ENCODE measurements at places on chromosomes 2 and 18.

- no peak for DNase-seq
These were observed 678.7 kb downstream of the EPHA4 start for GRCh38 chr2:220893411-220893810.

DNA sequence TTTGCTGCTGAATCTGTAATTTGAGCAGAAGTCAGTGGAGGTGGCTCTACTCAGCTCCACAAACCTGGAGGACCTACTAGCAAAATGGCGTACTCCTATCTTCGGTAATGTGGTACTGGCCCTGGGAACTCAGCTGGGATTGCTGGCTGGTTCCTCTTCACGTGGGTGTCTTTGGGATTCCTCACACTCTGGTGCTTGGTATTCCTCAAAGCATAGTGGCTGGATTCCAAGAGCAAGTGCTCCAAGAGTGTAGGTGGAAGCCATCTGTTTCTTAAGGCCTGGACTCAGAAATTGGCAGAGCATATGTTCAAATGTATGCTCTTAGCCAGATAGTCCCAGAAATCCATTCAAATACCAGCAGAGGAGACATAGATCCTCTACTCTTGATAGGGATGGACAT lies 281.9 kb upstream of the CDH7 start:
- no peak for DNase-seq

DNA sequence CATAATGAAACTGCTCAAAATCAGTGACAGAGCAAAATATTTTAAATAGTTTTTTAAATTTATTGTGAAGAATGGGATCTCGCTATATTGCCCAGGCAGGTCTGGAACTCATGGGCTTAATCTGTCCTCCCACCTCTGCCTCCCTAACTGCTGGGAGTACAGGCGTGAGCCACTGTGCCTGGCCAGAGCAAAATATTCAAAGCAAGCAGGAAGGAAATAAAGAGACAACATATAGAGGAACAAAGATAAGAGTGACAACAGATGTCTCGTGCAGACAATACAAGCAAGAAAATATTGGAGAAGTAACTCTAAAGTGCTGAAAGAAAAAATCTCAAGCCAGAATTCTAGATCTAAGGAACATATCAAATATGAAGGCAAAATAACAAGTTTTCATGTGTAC lies 5.0 kb upstream of the SCLY start:
- no peak for DNase-seq

- no peak for DNase-seq
These were observed 24.9 kb upstream of the SLC5A7 start for GRCh38 chr2:107961395-107961794.

Measured in stimulated activated CD4-positive, alpha-beta T cell treated with anti-CD3 and anti-CD28 coated beads, TNF-alpha, amount 100 ng/mL, for 24 hours (primary cell).